Cortex of kidney (tissue), 1 donor: ENCODE measurements at places on chromosomes 4 and X.

- DNase-seq: no peak
Observed at GRCh38 chrX:135431886-135432285, 10.1 kb downstream of the SMIM10L2A start.

GRCh38 chr4:157217708-157218107, 2.8 kb upstream of the GRIA2 start:
- no peak for DNase-seq

DNA sequence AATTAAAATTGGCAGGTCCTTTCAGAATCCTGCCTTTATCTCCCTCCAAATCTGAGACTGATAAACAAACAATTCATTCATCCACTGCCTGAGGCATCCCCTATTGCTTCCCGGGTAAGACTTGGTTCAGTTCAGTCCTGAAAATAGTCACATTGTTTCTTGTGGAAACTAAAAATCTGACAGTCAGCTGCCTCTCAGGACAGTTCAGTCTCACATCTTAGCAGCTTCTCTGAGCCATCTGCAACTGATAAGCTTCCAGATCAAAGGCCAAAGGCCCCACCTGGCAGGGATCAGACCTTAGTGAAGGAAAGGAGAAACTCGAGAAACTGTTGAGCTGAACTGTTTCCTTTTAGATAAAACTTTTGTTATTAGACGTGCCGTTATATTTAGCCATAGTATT, 264.5 kb downstream of the IL15 start:
- no peak for DNase-seq

- no peak for DNase-seq
Observed at GRCh38 chr4:186669159-186669731, 54.4 kb downstream of the FAT1 start.

DNA sequence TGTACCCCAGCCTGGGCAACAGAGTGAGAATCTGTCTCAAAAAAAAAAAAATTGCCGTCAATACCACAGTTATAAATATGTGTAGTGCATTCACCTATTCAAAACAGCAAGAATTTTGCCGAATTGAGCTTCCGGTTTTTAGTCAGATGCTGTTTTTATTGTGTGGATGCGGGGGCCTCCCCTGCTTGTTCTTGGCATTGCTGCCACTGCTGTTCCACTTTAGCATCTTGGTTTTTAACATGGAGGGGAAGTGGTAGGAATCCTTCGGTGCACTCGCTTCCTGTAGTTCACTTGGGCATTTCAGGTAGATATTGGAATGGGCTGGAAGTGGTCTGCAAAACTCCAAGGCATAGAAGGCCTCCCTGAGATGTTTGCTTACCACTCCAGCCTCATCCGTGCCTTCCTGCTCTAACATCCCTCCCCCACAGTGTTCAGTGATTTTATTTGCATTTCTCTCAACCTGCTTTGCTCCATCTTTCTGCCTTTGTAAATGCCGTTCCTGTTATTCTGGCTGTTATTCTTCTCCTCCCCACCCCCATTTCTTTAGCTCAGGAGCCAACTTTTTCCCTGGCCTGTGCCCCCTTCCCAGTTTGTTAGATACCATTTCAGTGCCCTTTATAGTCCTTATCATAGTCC, 25.5 kb downstream of the MOB1B start:
- DNase-seq: no peak

DNA sequence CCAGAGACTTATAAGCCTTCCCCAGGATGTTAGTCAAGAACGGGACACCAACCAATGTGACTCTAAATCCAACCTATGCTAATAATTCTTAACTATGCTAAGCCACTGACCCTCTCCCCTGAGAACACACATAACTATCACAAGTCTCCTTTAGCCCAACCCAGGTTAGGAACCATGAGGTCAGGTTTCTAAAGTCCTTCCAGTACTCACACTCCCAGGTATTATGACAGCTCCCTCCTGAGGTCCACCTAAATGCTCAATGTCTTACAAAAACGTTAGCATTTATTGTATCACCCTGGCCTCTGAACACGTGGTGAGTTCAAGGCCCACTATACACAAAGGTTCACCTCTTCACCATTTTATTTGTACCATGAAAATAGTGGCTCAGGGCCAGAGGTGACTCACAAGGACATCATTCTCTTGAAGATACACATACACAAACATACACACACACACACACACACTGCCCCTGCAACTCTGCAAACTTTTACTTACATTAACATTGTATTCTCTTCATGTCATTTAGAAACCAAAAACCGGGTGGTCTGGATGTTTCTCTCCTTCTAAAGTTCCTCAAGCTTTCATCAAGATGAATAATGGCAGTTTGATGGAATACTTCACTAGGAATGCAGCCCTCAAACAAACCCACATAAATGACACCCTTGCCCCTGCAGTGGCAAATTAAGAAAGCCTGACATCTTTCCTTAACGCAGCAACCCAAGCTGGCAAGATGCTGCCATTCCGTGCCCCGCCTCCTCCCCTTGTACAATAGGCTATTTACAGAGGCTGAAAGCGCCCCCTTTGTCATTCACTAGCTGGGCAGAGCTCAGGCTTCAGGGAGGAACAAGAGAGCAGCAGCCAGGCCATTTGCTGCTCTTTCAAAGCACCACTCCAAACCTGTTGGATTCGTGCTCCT, 17.7 kb downstream of the ACSL1 start:
- no peak for DNase-seq

DNA sequence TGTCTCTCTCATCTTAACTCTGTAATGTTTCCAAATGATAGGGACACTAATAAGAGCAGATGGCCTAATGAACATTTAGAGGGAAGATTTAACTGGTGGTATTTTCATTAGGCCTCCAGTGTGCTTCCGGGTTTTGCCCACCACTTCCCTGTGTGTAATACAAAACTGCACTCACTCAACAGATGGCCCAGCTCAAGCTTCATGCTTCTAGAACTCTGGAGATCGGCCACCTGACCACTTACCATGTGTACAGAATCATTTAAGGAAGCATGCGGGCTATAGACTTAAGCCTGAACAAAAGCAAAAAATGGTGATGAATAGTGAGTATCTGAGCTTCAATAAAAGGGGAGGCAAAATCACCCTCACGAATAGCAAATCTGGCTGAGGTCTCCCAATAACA, 89.3 kb downstream of the SH2D1A start:
- DNase-seq: no peak

GRCh38 chr4:94395562-94395961, 52.9 kb upstream of the HPGDS start:
- DNase-seq: no peak

GRCh38 chr4:85778632-85779131, 303.7 kb downstream of the ARHGAP24 start:
- no peak for DNase-seq

GRCh38 chrX:141947350-141947749, 43.7 kb downstream of the MAGEC1 start:
- no peak for DNase-seq

GRCh38 chrX:100591256-100592051, 6.7 kb downstream of the TNMD start:
- no peak for DNase-seq

- DNase-seq: no peak
Observed at GRCh38 chr4:15151033-15151432, 148.8 kb downstream of the CPEB2 start.

DNA sequence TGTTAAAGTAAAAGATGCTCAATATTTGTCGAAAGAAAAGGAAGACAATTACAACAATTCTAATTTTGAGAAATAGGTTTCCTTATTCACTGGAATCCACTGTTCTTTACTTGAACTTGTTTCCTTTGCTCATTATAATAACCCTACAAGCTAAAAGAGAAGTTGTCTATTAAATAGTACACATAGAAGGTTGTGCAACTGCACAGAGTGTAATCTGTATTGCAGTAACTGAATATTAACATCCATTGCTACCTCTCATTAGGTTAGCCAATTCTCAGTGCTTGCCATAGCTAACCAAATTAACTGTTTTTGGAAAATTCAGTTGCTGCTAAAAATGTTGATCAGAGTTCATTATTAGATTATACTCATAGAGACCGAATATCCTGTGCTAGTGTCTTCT, 120.0 kb downstream of the PDLIM5 start:
- DNase-seq: no peak

DNA sequence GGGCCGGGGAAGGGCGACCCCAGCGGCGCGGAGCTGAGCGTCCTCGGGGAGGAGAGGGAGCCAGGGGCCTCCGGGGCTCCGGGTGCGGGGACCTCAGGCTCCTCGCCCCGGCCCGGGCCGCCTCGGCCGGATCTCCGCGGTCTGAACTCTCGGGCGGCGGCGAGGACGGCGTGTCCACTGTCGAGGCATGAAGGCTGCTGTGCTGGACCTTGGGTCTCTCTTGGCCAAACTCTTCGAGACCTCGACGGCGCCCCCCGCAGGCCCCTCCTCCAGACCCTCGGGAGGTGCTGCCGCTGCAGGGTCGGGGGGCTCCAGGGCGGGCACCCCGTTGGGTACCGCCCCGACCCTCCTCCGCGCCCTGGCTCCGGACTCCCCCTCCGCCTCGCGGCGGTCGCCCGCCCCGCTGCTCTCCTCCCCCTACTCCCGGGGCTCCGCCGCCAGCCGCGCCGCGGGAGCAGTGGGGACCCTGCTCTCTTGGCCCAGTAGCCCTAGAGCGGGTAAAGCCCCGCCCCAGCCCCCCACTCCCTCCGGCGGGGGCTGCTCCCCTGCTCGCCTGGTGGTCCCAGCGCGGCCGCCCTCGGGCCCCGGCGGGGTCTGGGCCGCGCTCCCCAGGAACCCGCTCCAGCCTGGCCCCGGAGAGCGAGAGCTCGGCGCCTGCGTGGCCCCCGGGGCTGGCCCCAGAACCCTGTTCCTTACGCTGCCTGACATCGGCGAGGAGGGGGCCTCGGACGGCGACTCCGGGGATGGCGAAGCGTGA, 564 bp downstream of the FAM149A start:
- DNase-seq: no peak

DNA sequence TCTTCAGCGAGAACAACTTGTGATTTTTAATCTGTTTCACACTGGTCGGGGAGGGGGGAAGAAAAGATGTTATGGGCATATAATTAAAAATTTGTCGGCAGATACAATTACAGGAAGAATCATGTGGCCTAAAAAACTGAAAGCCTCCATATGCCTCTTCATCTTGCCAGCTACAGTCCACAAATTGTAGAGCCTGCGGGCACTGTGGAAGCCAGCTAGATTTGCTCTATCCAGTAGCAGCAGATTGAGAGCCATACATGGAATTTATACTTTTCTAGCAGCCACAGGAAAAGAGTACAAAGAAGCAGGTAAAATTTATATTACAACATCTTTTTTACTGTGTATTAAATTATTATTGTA, 147.3 kb downstream of the TBL1X start:
- no peak for DNase-seq

DNA sequence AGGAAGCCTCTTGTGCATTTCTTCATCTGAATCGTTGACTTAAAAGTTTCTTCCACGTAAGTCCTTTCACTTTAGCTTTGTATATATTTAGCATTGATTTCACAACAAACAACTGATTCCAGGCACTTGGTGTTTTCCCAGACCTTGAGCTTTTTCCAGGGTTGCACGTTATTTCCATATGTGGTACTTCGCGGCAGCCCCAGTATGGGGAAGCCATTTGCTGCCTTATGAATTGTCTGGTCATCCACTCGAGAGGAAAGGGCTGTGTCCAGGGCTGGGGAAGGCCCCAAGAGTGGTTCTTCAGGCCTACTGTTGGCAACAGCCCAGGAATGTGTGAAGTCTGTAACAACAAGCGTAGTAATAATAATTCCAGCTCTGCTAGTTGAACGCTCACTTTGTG, 2.8 kb upstream of the TLR8 start:
- no peak for DNase-seq

DNA sequence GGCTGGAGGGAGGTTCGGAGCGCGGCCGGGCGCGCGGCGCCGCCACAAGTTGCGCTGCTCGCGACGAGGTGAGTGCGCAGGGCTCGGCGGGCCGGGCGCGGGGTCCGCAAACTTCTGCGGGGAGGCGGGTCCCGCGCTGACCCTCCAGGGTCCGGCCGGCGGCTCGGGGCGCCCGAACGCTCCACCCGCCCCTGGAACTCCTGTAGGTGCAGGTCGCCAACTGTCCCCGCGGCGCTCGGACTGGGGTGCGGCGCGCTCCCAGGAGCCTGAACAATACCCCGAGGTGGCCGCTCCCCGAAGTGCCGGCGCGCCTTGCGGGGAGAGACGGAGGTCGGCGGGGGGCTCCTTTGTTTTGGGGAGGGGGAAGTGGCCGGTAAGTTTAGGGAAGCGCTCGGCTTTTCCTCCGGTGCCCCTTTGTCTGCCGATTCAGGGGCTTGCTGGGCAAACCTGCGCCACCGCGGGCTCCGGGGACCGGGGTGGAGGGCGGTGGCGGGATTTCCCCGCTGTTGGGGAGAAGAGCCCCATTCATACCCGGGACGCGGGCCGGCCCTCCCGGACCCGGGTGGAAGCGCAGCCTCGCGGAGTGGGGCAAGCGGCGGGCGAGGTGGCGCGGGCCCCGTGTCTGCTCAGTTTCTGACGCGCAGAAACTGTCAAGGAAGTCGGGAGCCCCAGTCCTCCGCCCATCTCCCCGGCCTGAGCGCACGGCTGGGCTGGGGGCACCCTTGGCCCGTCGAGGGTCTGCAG, 694 bp downstream of the TBL1X start:
- no peak for DNase-seq

- no peak for DNase-seq
Observed at GRCh38 chrX:29297171-29297800, 710.0 kb downstream of the IL1RAPL1 start.

GRCh38 chr4:66852843-66853242, 692.5 kb downstream of the CENPC start:
- no peak for DNase-seq

- DNase-seq: no peak
Observed at GRCh38 chr4:143140696-143141095, 44.0 kb upstream of the USP38 start.
